ENCODE measurements at places on chromosomes 12 and 14. TPM values are rescaled to one million over a fixed set of nuclear protein-coding genes. Genes with fewer than 3 reads are reported as not detected.

The LRRIQ1 gene
- not detected for polyA plus RNA-seq

The GSG1 gene
- not detected for polyA plus RNA-seq

GRCh38 chr12:75447691-75448393 lies 32.7 kb upstream of the GLIPR1 start:
- no peaks in the 10 kb centered on the region for H3K36me3 ChIP-seq
- DNase-seq: no peak
- no peak overlapping the region for H3K4me3 ChIP-seq
- no peaks in the 10 kb centered on the region for H3K27me3 ChIP-seq
- H3K27ac ChIP-seq: no peak overlapping the region

DNA sequence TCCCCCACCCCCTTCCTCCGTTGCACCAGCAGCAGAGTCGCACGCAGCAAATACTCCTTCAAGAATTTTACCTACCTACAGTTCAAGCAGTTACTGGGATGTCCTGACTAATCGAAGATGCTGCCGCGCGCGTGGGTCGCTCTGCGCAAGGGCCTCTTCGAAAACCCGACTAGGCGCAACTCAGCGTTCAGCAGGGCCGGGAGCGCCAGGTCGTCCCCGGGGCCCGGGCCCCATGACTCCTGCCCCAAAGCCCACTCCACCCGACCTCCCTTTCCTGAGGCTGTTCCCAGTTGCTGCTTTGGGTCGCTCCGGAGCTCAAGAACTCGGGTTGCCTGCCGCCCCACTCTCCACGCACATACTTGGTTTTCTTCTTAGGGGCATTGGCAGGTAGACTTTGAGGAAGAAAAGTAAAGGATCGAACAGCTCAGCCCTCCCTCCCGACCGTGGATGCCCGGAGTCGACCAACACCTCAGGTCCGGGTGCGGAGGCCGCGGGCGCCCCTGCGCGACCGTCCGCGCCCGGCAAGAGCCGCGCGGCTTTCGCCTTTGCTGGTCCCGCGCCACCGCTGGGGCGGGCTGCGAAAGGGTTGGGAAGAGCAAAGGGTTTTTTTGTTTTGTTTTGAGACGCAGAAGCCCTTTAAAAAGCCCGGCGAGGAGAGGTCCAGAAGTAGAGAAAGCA lies 1.9 kb downstream of the BMP4 start:
- DNase-seq: no peak
- no peak overlapping the region for H3K27ac ChIP-seq
- peaks cover 7% of the 10 kb centered on the region for H3K27me3 ChIP-seq
- peaks cover 14% of the 10 kb centered on the region for H3K4me1 ChIP-seq
- no peaks in the 10 kb centered on the region for H3K36me3 ChIP-seq

- no peak overlapping the region for H3K4me3 ChIP-seq
- DNase-seq: no peak
- no peaks in the 10 kb centered on the region for H3K27me3 ChIP-seq
- no peak overlapping the region for H3K27ac ChIP-seq
- H3K4me1 ChIP-seq: no peaks in the 10 kb centered on the region
- H3K36me3 ChIP-seq: no peaks in the 10 kb centered on the region
These were observed 115.0 kb downstream of the DACT1 start for GRCh38 chr14:58752771-58753201.

- H3K4me1 ChIP-seq: no peaks in the 10 kb centered on the region
- H3K27ac ChIP-seq: no peak overlapping the region
- no peaks in the 10 kb centered on the region for H3K36me3 ChIP-seq
- no peak overlapping the region for H3K4me3 ChIP-seq
- H3K27me3 ChIP-seq: no peaks in the 10 kb centered on the region
These were observed 80.9 kb downstream of the PPM1H start for GRCh38 chr12:62854024-62854423.

- no peaks in the 10 kb centered on the region for H3K36me3 ChIP-seq
- no peaks in the 10 kb centered on the region for H3K27me3 ChIP-seq
- no peak for DNase-seq
- H3K27ac ChIP-seq: no peak overlapping the region
- H3K4me3 ChIP-seq: no peak overlapping the region
These were observed 30.9 kb downstream of the BICDL1 start for GRCh38 chr12:120019938-120020337.

- H3K4me1 ChIP-seq: peaks cover 44% of the 10 kb centered on the region
- H3K27me3 ChIP-seq: no peaks in the 10 kb centered on the region
- H3K27ac ChIP-seq: no peak overlapping the region
- peak overlapping the region; percentile 11 for H3K4me3 ChIP-seq
- H3K36me3 ChIP-seq: no peaks in the 10 kb centered on the region
- DNase-seq: no peak
These were observed 21.6 kb downstream of the NCOR2 start for GRCh38 chr12:124545508-124546418.

GRCh38 chr12:121769831-121770301 lies 23.6 kb downstream of the RHOF start:
- no peak overlapping the region for H3K27ac ChIP-seq
- no peaks in the 10 kb centered on the region for H3K36me3 ChIP-seq
- H3K4me3 ChIP-seq: no peak overlapping the region
- no peaks in the 10 kb centered on the region for H3K27me3 ChIP-seq
- peaks cover 8% of the 10 kb centered on the region for H3K4me1 ChIP-seq

- no peaks in the 10 kb centered on the region for H3K36me3 ChIP-seq
- no peak for DNase-seq
- no peak overlapping the region for H3K27ac ChIP-seq
- H3K27me3 ChIP-seq: no peaks in the 10 kb centered on the region
- H3K4me1 ChIP-seq: no peaks in the 10 kb centered on the region
These were observed 10.5 kb upstream of the SMCO2 start for GRCh38 chr12:27436029-27436428.

The HSP90AA1 gene
- polyA plus RNA-seq: 331 TPM

GRCh38 chr14:100670017-100670752 lies 56.5 kb upstream of the DLK1 start:
- H3K4me3 ChIP-seq: no peak overlapping the region
- H3K27ac ChIP-seq: no peak overlapping the region
- no peaks in the 10 kb centered on the region for H3K4me1 ChIP-seq
- no peak for DNase-seq
- H3K36me3 ChIP-seq: no peaks in the 10 kb centered on the region

GRCh38 chr14:51242545-51243490 lies 2.8 kb downstream of the TMX1 start:
- H3K36me3 ChIP-seq: peaks cover 3% of the 10 kb centered on the region
- H3K27me3 ChIP-seq: no peaks in the 10 kb centered on the region
- no peak overlapping the region for H3K27ac ChIP-seq
- DNase-seq: no peak
- H3K4me1 ChIP-seq: peaks cover 17% of the 10 kb centered on the region

The PPP2R3C gene
- 51.9 TPM for polyA plus RNA-seq

GRCh38 chr14:101889366-101889765 lies 75.0 kb upstream of the DYNC1H1 start:
- H3K4me1 ChIP-seq: no peaks in the 10 kb centered on the region

The POU6F1 gene
- polyA plus RNA-seq: 4.7 TPM

The ANO2 gene
- not detected for polyA plus RNA-seq

DNA sequence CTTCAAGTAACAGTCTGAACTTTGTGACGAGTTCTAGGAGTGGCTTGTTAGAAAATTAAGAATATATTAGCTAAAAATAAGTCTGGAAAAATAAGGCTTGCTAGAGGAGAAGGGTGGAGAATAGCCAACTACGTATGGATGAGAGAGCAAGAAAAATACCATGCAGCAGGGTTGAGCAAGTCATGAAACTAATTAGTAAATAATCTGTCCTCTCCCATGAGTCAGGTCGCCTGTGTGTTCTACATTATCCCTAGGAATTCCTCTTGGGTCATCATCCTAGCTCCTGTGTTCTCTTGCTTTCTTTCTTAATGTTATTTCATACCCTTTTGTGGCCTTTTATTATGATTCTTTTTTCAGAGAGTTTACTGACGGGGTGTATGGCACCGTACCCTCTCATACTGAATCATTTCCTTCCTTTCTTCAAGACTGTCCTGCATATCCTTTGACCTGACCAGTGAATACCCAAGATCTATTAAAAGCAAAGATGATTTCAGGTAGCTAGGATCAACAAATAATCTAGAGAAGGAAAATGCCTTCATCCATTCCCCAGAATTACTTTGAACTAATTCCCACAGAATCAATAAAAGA lies 177.2 kb upstream of the NPAS3 start:
- no peaks in the 10 kb centered on the region for H3K4me1 ChIP-seq
- H3K27ac ChIP-seq: no peak overlapping the region
- no peak for DNase-seq
- H3K27me3 ChIP-seq: no peaks in the 10 kb centered on the region
- no peaks in the 10 kb centered on the region for H3K36me3 ChIP-seq

DNA sequence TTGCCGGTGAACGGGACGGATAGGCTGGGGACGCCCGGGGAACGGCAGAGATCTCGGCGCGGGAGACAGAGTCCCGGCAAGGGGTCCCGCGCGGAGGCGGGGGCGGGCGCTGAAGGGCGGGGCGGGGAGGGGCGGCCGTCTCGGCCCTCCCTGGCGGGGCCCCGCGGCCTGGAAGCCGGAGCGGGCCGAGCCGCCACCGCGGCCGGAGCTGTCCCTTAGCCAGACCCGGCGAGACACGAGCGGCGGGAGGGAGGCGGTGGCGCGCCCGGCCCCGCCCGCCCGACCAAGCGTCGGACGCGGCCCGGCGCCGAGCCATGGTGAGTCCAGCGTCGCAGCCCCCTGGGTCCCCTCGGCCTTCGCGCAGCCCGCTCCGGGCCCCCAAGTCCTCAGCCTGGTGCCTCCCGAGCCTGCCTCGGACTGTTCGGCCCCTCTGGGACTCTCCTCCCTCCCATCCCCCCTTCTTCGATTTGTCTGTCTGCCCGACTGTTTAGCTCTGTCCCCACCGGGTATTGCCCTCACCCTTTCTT lies at the start of gene ARHGEF40:
Gene ARHGEF40, plus strand, starts transcription at position 222 of the 527 bp plus-strand sequence. Its CDS starts 93 bp downstream, at position 315.
- no peak for DNase-seq
- peaks cover 21% of the 10 kb centered on the region for H3K4me1 ChIP-seq
- no peaks in the 10 kb centered on the region for H3K36me3 ChIP-seq
- peak within 1 kb of the TSS; percentile 43 for H3K4me3 ChIP-seq
- no peak within 1 kb of the TSS for H3K27ac ChIP-seq

- H3K4me3 ChIP-seq: no peak overlapping the region
- H3K27ac ChIP-seq: no peak overlapping the region
- DNase-seq: no peak
- no peaks in the 10 kb centered on the region for H3K27me3 ChIP-seq
These were observed 90.4 kb downstream of the SRRM4 start for GRCh38 chr12:119071638-119072231.

The RASAL1 gene
- polyA plus RNA-seq: 2.1 TPM

GRCh38 chr12:101040936-101041335 lies 169.1 kb downstream of the SLC5A8 start:
- DNase-seq: no peak
- no peaks in the 10 kb centered on the region for H3K36me3 ChIP-seq
- no peak overlapping the region for H3K4me3 ChIP-seq
- no peaks in the 10 kb centered on the region for H3K4me1 ChIP-seq
- no peaks in the 10 kb centered on the region for H3K27me3 ChIP-seq

DNA sequence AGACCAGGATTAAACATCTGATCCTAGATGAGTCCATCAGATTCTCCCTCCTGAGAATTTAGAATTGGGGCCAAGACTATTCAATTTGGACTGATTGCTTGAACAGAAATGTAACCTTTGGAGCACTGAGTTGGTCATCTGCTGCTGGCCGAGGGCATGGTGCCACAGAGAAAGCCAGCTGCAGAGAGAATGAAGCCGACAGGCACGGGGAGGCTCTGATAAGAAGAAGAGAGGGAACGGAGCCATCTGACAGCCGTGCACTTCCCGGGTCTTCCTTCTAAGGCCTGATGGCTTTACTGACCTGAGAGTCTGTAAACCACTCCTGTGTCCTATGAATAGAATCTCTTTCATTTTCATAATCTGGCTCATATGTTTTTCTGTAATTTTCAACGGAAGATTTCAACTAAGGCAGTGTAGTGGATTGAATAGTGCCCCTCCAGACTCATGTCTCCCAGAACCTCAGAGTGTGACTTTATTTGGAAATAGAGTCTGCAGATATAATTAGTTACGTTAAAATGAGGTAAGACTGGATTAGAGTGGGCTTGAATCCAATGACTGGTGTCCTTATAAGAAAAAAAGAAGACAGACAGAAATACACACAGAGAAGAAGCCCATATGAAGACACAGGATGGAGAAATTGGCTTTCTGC lies 39.1 kb upstream of the FRS2 start:
- no peaks in the 10 kb centered on the region for H3K27me3 ChIP-seq
- no peaks in the 10 kb centered on the region for H3K4me1 ChIP-seq
- H3K27ac ChIP-seq: no peak overlapping the region
- no peak overlapping the region for H3K4me3 ChIP-seq
- H3K36me3 ChIP-seq: no peaks in the 10 kb centered on the region

The ERGIC2 gene
- polyA plus RNA-seq: 55.9 TPM

The ZFYVE26 gene
- polyA plus RNA-seq: 3.2 TPM

The KLHL33 gene
- not detected for polyA plus RNA-seq

The NYNRIN gene
- polyA plus RNA-seq: not detected

GRCh38 chr12:87430444-87430843 lies 598.8 kb downstream of the C12orf50 start:
- no peak overlapping the region for H3K27ac ChIP-seq
- no peaks in the 10 kb centered on the region for H3K27me3 ChIP-seq
- H3K36me3 ChIP-seq: no peaks in the 10 kb centered on the region
- no peak overlapping the region for H3K4me3 ChIP-seq
- no peaks in the 10 kb centered on the region for H3K4me1 ChIP-seq
- DNase-seq: no peak

DNA sequence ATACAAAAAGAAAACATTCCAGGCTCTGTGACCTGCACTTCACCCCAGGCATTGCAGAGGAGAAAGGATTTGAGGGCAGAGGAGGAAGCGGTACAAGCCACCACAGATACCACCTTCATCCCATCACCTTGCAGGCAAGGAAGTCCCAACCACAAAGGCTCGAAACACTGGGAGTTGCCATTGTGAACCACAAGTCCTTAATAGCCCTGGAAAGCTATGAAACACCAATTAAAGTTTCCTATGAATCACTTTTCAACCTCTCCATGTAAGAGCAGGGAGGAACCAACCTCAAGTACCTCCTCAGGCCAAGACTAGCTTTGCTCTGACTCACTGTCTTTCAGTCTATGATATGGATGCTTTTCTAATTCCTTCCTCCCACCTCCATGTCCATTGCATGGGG lies 27.0 kb downstream of the MAP3K9 start:
- no peak for DNase-seq
- H3K4me3 ChIP-seq: no peak overlapping the region
- H3K27me3 ChIP-seq: no peaks in the 10 kb centered on the region
- H3K4me1 ChIP-seq: no peaks in the 10 kb centered on the region

GRCh38 chr12:20248646-20249045 lies 119.7 kb upstream of the PDE3A start:
- H3K27ac ChIP-seq: no peak overlapping the region
- no peaks in the 10 kb centered on the region for H3K27me3 ChIP-seq
- no peaks in the 10 kb centered on the region for H3K36me3 ChIP-seq

The DNAJC22 gene
- polyA plus RNA-seq: not detected

DNA sequence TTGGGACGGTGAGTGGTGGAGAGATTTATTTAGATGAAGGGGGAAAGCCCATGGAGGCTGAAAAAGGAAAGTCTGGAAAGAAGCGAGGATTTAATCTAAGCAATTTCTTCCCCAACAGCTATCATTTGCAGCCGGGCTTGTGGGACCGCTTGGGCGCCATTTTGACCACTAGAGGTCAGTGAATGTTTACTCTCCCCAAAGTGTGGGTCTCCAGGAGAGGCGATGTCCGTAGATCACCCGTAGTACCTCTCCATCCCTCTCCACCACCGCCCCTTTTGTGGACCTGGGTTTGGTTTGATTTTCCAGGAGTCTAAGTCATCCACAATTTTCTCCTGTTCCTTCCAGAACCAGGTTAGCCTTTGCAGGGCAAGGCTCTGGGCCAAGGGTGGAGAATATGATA lies 91.2 kb upstream of the PARP11 start:
- H3K27ac ChIP-seq: no peak overlapping the region
- H3K36me3 ChIP-seq: no peaks in the 10 kb centered on the region
- peaks cover 20% of the 10 kb centered on the region for H3K4me1 ChIP-seq
- H3K27me3 ChIP-seq: no peaks in the 10 kb centered on the region
- no peak for DNase-seq
- no peak overlapping the region for H3K4me3 ChIP-seq
